ENCODE measurements at places on chromosomes 5 and 9.

DNA sequence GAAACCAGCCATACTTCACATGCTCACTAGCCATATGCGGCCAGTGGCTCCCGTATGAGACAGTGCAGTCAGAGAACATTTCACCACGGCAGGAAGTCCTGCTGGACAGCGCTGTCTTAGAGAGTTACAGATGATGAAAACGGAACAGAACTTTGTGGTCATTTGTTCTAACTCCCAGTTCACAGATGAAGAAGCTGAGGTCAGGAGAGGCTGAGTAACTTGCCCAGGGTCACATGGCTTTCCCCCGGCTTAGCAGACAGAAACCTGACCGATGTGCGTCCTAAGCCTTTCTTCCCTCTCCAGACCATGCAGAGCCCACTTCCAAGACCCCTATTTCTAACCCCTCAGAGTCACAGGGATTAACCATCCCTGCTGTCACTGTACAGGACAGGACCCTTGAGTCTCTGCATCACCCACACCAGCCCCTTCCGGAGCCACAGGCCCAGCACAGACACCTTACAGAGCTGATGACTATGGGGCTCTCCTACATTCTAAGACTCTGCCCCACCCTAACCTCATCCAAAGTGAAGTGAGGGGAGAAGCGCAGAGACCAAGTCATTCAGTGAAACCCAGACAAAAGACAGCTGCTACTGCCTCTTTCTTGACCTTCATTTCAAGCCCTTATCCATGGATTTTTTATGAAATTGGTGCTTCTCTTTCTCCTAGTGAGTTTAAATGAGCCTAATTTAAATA is 86.9 kb downstream of the PTPN3 start:
- no peak for DNase-seq

DNA sequence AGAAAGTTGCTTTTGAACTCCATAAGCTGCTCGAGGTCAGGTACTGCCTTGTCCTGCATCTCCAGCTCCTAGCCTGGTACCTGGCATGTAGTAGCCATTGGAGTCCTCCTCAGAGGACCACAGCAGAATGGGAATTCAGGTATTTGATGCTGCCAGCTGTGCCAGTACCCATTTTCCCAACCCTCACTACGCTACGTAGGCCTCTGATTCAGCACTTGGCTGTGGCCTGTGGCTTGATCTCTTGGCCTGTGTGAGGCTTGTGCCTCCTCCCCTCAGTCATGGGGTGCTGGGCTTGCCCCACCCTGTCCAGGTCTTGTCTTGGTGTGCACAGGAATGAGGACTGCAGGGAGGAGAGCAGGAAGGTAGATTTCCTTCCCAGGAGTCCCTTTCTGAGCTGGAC is 11.8 kb downstream of the OTULIN start:
- no peak for DNase-seq

DNA sequence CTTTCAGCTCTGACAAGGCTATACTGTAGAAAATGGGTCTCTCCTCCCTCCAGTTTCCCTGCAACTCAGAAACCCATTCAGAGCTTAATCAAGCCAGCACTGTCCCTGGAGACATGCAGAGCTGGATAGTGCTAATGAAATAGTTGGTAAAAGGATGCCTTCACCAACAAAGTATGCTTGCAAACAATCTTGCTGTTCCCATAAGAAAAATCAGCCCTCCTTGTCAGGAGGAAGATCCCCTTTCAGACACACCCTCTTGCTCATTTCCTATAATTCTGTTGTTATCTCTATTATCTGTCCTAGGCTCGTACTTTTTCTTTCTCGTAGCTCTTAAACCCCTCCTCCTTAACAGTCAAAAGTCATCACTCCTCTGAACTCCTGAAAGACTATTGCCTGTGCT is 9.9 kb upstream of the OSMR start:
- no peak for DNase-seq

DNA sequence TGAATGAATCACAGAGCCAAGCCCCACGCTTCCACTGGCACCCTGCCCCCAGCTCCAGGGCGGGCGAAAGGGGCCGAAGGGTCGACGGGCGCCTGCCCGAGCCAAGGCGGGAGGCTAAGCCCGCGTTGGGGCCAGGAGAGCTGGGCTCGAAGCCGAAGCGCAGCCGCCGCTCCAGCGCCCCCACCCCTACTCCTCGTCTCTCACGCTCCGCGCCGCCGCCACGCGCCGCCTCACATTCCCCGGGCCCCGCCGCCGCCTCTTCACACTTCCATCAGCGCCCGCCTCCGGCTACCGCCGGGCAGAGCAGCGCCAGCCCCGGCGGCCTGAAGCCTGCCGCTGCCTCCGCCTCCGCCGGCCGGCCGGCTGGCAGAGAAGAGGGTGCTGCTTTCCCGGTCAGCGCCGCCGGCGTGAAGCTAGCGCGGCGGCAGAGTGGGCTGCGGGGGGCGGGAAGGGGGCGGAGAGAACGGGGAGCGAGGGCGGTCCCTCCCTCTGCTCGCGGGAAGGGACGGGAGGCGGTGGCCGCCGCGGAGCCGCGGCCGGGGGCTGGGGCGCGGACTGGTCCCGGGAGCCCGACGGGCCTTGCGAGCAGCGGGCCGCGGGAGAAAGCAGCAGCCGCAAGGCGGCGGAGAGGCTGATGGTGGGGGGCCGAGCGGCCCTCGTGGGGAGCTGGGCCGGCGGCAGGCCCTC is at the start of gene HOMER1:
Gene HOMER1, minus strand, starts transcription at position 431 of the 687 bp plus-strand sequence. CDS start 1,360 bp downstream, outside the sequence.
- DNase-seq: peak; percentile 50

Measured in NCI-H510A treated with DMSO at 0.1 percent for 48 hours (cell line).